ENCODE measurements at places on chromosomes 1 and 21.
A peak's percentile ranks its signal among the peaks of the same experiment; 100 is the strongest.

DNA sequence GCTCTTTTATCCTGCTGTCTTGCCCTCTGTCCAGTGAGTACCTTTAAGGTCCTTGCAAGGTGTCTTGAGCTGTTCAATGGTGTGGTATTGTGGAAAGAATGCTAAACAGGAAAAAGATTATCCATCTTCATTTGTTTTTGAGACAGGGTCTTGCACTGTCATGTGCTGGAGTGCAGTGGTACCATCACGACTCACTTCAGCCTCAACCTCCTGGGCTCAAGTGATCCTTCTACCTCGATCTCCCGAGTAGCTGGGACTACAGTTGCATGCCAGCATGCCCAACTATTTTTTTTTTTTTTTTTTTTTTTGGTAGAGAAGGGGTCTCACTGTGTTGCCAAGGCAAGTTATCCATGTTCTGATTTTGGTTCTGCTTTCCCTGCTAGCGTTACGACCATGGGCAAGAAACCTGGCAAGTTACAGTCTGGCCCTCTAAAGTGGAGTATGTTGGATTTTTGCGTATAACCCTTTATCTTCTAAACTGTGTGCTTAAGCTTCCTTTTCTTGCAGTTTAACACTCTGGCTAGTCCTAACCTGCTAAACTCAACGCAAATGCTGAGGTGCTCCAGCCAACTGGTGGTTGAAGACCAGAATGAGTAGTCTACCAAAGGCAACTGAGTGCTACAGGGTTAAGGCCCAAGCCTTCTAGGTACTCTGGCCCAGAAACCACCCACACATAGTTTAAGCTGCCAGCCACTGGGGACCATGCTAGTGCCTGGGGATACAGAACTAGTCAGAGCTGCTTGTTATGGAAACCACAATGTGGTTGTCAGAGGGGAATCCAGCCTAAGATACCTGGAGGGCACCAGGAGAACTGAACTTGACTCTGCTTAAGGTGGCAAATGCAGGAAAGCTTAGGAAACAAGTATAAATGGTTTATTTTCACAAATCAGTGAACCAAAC is 7.9 kb downstream of the RPL11 start:
- DNase-seq = peak; percentile 39

DNA sequence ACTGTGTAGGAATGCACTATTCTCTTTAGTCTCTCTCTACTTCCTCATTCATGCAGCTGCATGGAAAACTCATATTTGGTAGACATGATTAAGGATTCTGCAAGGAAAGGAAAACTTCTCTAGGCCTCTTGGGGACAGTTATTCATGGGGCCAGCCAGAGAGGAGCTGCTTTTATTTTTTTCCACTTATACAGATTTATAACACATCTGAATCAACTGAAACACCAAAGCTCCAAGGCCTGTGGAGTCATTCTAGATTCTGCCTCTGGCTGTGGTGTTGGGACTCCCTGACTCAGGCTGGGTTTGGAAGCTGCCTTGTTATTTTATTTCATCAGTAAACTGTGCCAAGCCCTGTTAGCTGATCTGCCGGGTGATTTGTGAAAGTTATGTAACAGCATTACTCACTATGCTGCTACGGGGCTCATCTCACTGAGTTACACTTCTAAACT is 83.9 kb upstream of the EDEM3 start:
- DNase-seq = no peak

GRCh38 chr1:202981939-202982338 is 14.9 kb upstream of the CYB5R1 start:
- DNase-seq = no peak

DNA sequence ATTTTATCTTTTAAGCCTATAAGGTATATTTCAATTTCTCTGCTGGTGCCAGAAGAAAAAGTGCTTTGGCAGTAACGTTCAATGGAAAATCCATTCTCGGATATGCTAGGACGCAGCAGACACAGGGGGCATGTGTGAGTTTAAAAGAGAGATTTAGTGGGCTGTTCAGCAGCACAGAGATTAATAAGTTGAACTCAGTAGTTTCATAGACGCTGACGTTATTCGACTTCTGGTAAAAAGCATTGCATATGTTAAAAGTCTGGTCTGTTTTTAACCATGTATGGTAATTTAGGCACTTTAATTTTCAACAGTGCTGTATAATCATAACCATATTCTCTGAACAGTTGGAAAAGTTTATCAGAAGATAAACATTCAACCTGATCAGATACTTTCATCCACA is 99.6 kb downstream of the ATP6V1G3 start:
- DNase-seq = no peak

DNA sequence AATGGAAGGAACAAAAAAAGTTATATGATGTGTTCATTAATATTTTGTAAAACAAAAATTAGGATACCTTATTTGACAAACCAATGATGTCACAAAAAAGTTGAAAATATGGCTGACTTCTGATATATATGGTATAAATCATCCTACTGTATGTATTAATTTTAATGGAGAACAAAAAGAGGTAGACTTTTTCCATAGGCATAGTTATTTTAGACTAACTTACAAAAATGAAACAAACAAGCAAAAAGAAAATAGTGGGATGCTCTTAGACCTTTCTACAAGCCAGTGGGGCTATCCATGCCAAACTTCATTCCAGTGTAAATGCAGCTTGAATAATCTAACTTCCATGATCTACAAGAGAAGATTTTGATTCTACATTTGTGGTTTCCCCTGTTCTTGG is 522 bp upstream of the SPTA1 start:
- no peak for DNase-seq

- DNase-seq = no peak
Observed at GRCh38 chr1:151273924-151274466, 8.1 kb upstream of the ZNF687 start.

DNA sequence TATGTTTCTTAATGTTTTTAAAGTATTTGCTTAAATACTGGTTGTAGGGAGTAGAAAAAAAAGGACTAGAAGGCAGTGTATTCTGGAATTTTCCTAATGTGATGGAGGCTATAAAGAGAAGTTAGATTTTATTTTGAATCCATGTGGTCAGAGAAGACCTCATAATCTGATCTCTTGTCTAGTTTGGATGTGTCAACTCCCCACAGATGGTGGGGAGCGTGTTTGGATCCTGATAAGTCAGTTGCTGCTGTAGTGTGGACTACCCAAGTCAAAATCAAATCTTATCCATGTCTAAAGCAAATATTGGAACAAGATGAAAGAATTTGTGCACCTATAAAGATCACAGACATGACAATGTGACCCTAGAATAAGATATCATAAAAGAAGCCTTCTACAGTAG is 918.0 kb downstream of the LTN1 start:
- no peak for DNase-seq

GRCh38 chr1:87806379-87807094 is 477.9 kb downstream of the LMO4 start:
- DNase-seq = no peak

GRCh38 chr1:221045842-221046831 is 166.9 kb downstream of the HLX start:
- DNase-seq = no peak

DNA sequence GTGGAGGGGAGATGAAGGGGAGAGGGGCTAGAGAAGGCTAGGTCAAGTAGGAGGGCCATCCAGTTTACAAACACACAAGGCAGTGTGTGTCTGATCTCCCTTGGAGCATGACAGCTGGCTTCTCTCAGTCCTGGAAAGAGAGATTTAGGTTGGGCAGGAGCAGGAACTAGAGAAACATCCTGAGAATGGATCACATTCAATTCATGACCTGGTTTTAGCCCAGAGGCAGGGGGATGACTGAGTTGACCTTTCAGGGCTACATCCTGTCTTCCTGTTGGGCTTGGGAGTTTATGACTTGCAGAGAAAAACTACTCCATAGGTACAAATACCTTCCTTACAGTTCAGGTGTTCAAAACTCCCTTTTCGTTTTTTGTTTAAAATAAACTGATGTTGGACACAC is 97.0 kb downstream of the IGSF21 start:
- no peak for DNase-seq

DNA sequence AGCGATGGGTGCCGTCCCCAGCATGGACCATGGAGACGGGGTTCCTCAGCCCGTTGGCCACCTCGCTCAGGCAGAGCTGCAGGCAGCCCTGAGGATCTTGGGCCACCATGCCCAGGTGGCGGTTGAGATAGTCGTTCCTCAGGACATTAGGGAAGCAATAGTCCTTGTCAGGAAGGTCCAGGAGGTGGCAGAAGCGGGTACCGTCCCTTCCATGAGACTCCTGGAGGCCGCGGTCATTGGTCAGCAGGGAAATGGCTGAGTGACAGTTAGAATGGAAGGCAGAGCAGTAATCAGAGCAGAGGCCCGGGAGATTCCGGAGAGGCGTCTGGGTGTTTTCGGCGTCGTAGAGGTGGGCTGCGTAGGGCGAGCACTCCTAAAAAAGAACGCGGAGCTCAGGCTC is 4.1 kb downstream of the HHIPL2 start:
- no peak for DNase-seq

DNA sequence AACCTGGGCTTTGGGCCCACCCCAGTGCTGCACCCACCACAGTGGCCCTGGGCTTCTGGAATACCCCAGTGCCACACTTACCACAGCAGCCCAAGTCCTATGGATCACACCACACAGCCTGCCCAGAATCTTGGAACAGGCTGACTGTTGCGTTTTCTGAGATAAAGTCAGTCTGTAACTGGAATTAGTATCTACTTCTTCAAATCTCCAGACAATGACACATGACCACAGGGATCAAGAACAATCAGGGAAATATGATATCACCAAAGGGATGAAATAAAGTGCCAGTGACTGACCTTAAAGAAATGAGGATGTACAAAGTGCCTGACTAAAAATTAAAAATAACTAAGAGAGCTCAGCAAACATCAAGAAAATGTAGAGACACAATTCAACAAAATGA is 239.7 kb upstream of the PLD5 start:
- no peak for DNase-seq

DNA sequence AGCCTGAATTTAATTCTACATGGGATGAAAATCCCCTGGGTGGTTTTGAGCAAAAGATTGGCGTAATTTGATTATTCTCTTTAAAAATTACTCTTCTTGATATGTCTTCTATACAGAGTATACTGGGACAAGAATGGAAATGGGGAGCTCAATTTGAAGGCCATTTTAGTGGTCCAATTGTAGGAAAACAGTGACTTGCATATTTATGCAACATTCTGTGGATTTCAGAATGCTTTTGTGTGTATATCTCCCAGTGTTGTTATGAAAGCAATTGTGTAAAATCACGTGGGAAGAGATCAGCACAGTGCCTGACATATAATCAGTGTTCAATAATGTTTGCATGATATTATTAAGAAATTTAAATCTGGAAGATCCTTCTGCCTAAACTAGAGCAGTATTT is 575.9 kb upstream of the PBX1 start:
- DNase-seq = no peak

GRCh38 chr21:38958323-38958705 is 152.6 kb downstream of the ETS2 start:
- no peak for DNase-seq

All from stimulated activated CD4-positive, alpha-beta T cell treated with anti-CD3 and anti-CD28 coated beads, Interleukin-1b, Interleukin-23, amount 100 ng/mL, for 48 hours (primary cell).